Left lobe of liver (tissue), 2 donors: ENCODE measurements at places on chromosomes 2 and 18. TPM values are rescaled to one million over a fixed set of nuclear protein-coding genes. Genes with fewer than 3 reads are reported as not detected.

Gene C2orf74
- total RNA-seq = 13.5 TPM

Gene NTSR2
- total RNA-seq = not detected

Gene ADD2
- total RNA-seq = 0.33 TPM

Gene TCF7L1
- 5.7 TPM for total RNA-seq

Gene PRSS56
- not detected for total RNA-seq

Gene ADAM23
- total RNA-seq = 0.03 TPM

Gene CCDC68
- total RNA-seq = 4.6 TPM

Gene VSNL1
- 11.9 TPM for total RNA-seq

Gene ELOA2
- not detected for total RNA-seq

Gene TBR1
- total RNA-seq = not detected

Gene ERFE
- not detected for total RNA-seq

Gene SKOR2
- total RNA-seq = not detected

Gene CFAP65
- total RNA-seq = 0.05 TPM

Gene TDRD15
- total RNA-seq = 0.93 TPM

Gene C2orf49
- total RNA-seq = 5.2 TPM

Gene CYP27A1
- 263 TPM for total RNA-seq

Gene GREB1
- total RNA-seq = 22.4 TPM

Gene DSC1
- not detected for total RNA-seq

Gene SLC9A4
- not detected for total RNA-seq

Gene FBXO15
- total RNA-seq = 0.58 TPM

Gene GNAL
- 1.3 TPM for total RNA-seq

Gene TUBB8B
- total RNA-seq = not detected

Gene SERPINB10
- not detected for total RNA-seq

Gene C2orf15
- 0.23 TPM for total RNA-seq

Gene LYG1
- total RNA-seq = 0.65 TPM

Gene MAB21L4
- total RNA-seq = 19.3 TPM

Gene CRACDL
- 0.30 TPM for total RNA-seq

Gene ANAPC1
- total RNA-seq = 13.5 TPM

Gene SLC9A2
- total RNA-seq = not detected

Gene RUFY4
- total RNA-seq = not detected

Gene IDH1
- total RNA-seq = 293 TPM

Gene PLGLB1
- total RNA-seq = 104 TPM

Gene COL5A2
- 6.1 TPM for total RNA-seq

Gene PCBP1
- total RNA-seq = 161 TPM

Gene MYO5B
- total RNA-seq = 16.1 TPM

Gene ALMS1
- total RNA-seq = 6.0 TPM

Gene HRH4
- 0.15 TPM for total RNA-seq

Gene CARF
- total RNA-seq = 3.6 TPM
